ENCODE measurements at places on chromosomes 3 and 15.

GRCh38 chr15:77402740-77403379 is 17.0 kb downstream of the PEAK1 start:
- DNase-seq: peak; percentile 81

DNA sequence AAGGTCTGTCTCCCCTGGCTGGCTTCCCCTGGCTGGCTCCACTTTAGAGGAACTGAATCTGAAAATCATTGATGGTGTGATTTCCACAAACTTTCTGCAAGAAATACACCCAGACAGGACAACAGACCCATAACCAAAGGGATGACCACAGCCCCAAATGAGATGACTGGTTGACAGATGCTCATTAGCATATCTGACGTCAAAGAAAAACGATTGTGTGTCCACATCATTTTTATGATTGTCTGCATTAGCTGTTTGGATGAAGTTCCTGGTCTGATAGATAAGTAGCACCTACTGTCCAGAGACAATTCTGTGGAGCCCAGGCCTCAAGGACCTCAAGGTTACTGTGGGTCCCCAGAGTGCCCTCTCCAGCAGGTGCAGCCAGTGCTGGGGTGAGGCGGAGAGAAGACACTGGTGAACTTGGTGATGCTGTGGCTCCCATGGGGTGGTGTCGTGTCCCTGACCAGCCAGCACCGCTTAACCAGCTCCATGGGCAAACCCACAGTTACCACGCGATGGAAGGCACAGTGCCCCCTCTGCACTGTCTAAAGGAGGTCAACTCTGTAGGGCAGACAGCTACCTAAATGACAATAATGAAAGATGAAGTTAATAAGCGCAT is 127.4 kb downstream of the NSMCE3 start:
- DNase-seq: no peak

GRCh38 chr15:50424066-50424890 is at the start of gene USP8:
Gene USP8 (plus strand): TSS chr15:50424405. CDS start chr15:50439074, 14,669 bp downstream.
- DNase-seq: peak; percentile 97

GRCh38 chr3:169627073-169627472 is 36.4 kb downstream of the MECOM start:
- no peak for DNase-seq

DNA sequence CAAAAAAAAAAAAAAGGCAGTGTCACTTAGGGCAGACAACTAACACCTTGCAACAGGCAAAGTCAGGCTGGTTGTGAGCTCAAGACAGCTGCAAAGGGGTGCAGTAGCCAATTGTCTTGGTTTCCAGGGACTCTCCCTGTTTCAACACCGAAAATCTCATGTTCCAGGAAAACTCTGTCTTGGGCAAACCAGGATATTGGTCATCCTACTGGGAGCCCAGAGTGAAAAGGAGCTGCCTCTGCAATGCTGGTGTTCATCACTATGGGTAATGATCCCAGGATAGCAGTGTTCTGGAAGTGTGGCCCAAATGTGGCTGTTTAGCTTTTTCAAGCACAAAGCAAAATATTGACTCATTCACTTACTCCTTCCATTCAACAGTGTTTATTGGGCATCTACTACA is 82.6 kb downstream of the ARHGAP31 start:
- DNase-seq: no peak

DNA sequence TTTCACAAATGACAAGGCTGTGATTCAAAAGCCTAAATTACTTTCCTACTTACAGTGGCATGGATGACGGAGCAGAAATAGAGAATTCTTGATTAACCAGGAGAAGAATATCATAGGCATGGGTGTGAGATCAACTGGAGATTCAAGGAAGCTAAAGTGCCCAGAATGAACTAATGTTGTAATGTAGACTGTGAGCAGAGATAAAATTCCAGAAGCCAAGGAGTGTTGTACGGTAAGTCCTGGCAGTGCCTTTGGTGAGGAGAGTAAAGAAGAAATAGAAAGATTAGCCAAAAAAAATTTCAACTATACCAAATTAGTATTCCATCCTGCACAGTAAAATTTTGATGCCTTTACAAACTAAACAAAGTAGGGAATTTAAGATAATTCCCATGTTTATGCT is 75.9 kb downstream of the ZBTB20 start:
- no peak for DNase-seq
